ENCODE measurements at places on chromosomes 7 and 10.

DNA sequence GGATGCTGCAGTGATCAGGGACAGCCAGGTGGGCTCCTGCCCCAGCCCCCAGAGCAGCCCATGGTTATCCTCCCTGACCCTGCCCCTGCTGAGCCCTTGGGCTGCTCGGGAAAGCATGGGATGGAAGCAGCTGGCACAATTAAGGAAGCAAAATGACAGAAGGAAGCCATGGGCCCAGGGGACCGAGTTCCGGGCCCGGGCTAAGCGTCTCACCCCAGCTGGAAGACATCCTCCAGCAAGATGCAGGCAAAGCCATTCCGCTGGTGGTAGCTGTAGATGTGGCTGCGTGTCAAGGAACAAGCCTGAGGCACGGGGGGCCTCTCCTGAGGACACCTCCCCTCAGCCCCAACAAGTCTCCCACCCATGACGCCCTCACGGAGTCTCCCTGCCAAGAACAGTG, 1.1 kb downstream of the ATG9B start:
- DNase-seq, result no peak

GRCh38 chr10:48751730-48752129, 67.1 kb downstream of the WDFY4 start:
- no peak for DNase-seq

DNA sequence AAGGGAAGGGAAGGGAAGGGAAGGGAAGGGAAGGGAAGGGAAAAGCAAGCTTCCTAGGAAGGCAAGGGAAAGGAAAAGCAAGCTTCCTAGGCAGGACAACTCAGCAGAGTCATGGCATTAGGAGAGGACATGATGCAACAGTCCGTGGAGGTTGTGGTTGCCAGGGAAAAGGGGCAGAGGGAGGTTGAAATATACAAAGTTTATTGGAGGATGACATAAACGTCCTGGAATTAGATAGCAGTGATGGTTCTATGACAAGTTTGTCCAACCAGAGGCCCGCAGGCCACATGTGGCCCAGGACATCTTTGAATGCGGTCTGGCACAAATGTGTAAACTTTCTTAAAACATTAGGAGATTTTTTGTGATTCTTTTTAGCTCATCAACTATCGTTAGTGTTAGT, 59.8 kb upstream of the OPN4 start:
- DNase-seq, result no peak

DNA sequence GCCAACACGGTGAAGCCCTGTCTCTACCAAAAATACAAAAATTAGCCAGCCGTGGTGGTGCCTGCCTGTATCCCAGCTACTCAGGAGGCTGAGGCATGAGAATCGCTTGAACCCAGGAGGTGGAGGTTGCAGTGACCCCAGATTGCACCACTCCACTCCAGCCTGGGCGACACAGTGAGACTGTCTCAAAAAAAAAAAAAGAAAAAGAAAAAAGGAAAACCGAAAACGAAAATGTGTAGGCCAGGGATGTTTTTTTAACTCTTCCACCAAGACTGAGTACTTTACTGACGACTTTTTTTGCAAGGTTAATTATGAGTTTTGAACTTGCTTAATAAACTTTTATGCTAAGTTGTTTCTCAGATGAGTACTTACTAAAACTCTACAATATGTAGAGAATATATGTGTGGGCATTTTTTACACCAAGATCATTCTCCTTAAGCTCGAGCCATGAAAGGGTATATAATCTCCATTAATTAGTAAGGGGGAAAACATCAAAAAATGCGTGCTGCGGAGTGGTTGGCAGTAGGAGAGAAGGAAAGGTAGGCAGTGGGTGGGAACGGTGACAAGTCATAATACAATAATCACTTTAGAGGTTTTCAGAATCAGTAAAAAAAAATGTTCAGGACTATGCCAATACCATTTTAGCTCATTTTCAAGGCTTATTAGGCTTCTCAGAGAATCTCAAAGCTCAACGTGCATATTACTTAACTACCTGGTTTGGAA, 8.6 kb upstream of the ADRB1 start:
- no peak for DNase-seq

DNA sequence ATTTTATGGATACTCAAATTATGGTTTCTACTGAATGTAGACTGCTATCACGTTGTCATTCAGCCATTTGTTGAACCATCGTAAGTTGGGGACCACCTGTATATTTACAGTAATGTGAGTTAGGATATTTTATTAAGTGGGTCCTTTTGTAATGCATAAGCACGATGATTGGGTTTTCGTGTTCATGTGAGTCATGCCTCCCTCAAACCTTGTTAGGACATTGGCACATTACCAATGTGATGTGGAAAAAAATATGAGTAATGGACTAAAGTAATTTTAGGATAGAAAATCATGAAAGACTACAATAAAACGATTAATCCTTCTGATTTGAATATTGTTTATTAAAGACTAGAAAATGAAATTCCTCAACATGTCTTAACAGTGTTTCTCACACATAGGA, 8.7 kb downstream of the SMC3 start:
- no peak for DNase-seq

- no peak for DNase-seq
Measured at GRCh38 chr7:92766461-92767003, 69.8 kb downstream of the CDK6 start.

- no peak for DNase-seq
Measured at GRCh38 chr7:98240961-98241673, 10.9 kb downstream of the TECPR1 start.

- DNase-seq, result no peak
Measured at GRCh38 chr7:15985587-15986384, 299.3 kb upstream of the MEOX2 start.

- DNase-seq, result no peak
Measured at GRCh38 chr7:94998266-94999068, 91.1 kb downstream of the PPP1R9A start.

GRCh38 chr7:92934096-92934495, 97.7 kb upstream of the CDK6 start:
- DNase-seq, result no peak

DNA sequence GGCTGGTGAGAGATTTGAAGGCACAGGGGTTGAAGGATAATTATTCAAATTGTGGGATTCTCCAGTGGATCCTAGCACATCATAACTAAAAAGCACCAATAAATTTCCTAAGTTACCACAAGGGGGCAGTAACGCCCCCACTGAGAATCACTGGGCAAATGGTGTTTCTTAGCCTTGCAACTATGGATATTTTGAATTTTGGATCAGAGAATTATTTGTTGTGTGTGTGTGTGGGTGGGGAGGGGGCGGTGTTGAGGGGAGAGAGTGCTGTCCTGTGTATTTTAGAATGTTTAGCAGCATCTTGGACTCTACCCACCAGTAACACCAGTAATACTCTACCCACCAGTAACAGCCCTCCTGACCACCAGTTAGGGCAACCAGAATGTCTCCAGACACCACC, 63.3 kb upstream of the PRKG1 start:
- peak; percentile 77 for DNase-seq

DNA sequence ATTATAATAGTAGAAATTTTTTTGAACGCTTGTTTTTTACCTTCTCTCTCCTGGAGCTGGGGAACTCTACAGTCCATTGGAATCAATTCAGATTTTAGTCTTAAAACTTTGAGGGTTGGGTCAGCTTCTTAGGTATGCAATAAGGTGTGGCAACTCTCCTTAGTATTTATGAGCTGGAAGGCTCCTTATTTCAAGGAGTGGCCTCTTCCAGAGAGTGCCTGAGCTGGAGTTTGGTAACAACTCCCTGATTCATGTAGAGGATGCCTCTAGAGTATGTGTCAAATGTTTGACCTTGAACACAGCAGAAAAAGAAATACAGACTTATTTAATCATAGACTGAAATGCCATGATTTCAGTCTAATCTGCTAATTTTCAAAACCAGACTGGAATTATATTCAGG, 11.1 kb downstream of the CDK14 start:
- DNase-seq, result no peak

GRCh38 chr10:36448760-36449691, 676.4 kb upstream of the ANKRD30A start:
- DNase-seq, result no peak

DNA sequence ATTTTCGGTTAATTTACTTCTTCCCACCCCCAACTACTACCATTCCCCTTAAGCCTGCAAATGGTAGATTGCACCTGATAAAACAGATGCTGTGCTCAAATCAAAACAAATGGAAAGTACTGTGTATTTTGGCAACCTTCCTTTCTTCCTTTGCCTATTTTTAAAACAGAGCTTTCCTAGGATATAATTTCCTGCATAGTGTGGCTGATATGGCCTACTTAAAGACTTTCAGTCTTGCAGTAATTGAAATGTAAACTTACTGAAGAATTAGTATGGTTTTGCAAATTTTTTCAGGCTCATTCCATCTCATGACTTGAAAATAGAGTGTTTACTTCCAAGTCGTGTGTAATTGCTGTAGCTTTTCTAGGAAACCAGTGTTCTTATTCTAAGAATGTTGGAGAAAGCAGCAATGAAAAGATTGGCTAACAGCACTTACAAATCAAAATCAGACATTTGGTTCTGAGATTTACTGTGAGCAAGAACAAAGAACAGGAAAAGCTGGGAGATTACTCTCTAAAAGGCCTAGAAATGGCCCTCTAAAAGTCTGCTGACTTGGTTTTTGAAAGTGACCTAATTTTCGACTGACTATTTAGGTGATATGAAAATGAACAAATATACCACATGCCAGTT, 52.0 kb downstream of the REEP3 start:
- DNase-seq, result peak; percentile 49

DNA sequence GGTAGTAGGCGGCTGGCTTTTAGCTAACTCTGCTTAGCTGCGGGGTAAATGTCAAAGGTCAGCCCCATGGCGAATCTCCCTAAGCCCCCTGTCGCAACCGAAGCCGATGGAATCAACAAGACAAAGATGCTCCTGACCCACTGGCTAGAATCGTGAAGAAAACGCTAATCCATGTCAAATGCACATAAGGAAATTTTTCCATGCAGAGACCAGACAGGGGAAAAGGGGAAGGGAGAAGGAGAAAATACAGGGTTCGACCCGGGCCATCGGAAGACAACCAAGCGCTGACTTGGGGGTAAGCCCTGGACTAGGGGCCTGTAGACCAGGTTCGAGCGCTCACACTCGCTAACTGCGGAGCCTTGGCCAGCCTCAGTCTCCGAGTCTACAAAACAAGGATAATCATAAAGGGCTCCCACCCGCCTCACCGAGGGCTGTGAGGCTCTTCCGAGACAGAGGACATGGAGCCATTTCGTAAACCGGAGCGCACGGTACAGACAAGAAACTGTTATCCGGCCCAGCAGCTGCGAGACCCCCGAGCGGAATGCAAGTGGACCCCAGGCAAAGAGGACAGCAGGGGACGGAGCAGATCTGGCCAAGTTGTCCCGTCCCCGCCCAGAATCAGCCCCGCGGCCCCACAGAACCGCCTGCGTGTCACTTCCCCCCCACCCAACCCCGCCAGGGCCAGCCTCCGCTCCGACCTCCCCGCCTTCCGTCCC, 507 bp downstream of the SAR1A start:
- DNase-seq, result peak; percentile 43

DNA sequence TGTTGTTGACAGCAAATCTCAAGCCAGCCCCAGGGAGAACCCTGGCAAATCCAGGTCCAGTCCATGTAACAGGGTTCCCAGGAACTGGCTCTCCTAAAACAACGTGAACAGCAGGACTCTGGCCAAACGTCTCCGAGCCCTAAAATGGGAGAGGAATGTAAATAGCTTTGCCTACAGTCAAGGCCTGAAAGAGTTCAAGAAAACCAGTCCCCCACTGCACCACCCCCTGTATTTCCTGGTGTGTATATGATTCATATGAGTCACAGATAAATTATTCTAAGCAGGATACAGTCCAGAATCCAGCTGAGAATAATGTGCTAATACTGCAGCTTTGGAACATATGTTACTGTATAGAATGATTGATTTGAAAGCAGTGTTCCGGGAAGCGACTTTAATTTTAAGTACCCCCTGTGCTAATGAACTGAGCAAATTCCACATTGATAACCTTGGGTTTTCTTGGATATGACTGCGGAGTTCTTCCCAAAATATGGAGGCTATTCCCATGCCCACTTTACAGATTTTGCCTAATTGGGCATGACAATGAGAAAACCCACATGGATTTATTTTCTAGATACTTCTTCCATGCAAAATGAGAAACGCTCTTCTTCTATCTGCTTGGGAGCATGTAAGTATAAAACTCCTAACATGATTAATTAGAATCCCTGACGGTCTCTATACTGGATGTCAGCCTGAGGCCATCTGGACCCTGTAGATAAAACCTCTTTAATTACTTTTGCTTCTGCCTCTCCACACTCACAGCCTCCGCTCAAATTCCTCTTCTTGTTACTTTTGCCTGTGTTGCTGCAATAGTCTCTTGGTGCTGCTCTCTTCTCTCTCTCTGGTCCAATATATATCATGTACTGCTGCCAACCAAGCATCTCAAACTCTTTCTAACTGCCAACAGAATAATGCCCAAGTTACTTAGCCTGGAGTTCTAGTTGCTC, 50.2 kb downstream of the LAMB4 start:
- peak; percentile 92 for DNase-seq

- DNase-seq, result no peak
Measured at GRCh38 chr10:69397972-69398371, 18.7 kb downstream of the TACR2 start.

GRCh38 chr10:97230146-97230545, 44.4 kb upstream of the SLIT1 start:
- no peak for DNase-seq

- DNase-seq, result no peak
Measured at GRCh38 chr7:121313793-121314676, 14.8 kb upstream of the WNT16 start.

- no peak for DNase-seq
Measured at GRCh38 chr10:84801916-84802315, 473.5 kb downstream of the CCSER2 start.

DNA sequence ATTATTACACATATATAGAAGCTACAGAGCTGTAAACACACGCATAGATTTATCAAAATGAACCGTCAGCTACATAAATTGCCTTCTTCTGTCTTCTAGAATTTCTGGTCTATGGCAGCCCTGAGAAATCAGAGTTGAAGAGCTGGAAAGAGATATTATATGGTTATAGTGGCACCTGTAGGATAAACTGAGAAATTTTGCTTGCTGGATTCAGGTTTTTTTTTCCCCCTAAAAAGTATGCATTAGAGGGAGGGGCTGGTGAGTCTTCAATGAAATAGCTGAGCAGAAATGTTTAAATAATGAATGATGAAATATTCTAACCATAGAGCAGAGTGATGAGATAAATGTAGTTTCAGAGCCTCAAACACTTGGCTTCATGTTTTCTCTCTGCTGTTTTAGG, 78.0 kb upstream of the DYNC1I1 start:
- no peak for DNase-seq

- DNase-seq, result no peak
Measured at GRCh38 chr7:114649689-114650088, 235.1 kb downstream of the FOXP2 start.

GRCh38 chr7:41351091-41351490, 351.8 kb downstream of the INHBA start:
- no peak for DNase-seq
